ENCODE measurements at places on chromosomes 5 and 9. TPM values are rescaled to one million over a fixed set of nuclear protein-coding genes. Genes with fewer than 3 reads are reported as not detected.
A peak's percentile ranks its signal among the peaks of the same experiment; 100 is the strongest.

- DNase-seq: no peak
Observed at GRCh38 chr9:136403538-136403914, 3.6 kb upstream of the SNAPC4 start.

- DNase-seq: no peak
Observed at GRCh38 chr5:176776916-176777315, 33.4 kb upstream of the UNC5A start.

Gene SPRY4
- polyA plus RNA-seq: 9.2 TPM

Gene FOXD4
- polyA plus RNA-seq: 0.09 TPM

GRCh38 chr5:138408023-138408422 is 30.8 kb upstream of the REEP2 start:
- peak; percentile 6 for DNase-seq

Gene SPAG8
- 1.3 TPM for polyA plus RNA-seq

DNA sequence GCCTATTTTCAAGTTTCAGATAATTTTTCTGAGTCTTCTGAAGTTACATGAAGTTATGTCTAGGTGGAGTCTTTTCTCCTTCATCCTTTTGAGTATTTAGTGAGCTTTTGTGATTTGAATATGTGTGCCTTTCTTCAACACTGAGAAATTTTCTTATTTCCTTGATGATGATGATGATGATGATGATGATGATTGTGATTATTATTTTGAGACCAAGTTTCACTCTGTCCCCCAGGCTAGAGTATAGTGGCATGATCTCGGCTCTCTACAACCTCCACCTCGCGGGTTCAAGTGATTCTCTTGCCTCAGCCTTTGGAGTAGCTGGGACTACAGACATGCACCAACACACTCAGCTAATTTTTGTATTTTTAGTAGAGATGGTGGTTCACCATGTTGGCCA is 26.2 kb downstream of the ENTREP1 start:
- DNase-seq: no peak

DNA sequence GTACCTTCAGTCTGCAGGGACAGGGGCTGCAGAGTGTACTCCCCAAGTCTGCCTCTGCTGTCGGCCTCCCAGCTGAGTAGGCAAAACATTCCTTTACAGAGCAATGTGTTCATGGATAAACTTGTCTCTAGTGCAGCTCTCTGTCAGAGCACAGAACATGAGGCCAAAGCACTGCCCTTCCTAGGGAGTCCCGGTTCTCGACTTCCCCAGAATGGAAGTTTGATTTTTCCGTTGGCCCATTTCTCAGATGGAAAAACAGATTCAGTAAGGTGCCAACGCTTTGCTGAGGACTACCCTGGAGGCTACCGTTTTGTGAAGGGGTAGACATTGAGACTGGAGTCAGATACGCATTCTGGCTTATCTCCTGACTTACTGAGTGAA is 422 bp upstream of the TRIM32 start:
- peak; percentile 55 for DNase-seq

DNA sequence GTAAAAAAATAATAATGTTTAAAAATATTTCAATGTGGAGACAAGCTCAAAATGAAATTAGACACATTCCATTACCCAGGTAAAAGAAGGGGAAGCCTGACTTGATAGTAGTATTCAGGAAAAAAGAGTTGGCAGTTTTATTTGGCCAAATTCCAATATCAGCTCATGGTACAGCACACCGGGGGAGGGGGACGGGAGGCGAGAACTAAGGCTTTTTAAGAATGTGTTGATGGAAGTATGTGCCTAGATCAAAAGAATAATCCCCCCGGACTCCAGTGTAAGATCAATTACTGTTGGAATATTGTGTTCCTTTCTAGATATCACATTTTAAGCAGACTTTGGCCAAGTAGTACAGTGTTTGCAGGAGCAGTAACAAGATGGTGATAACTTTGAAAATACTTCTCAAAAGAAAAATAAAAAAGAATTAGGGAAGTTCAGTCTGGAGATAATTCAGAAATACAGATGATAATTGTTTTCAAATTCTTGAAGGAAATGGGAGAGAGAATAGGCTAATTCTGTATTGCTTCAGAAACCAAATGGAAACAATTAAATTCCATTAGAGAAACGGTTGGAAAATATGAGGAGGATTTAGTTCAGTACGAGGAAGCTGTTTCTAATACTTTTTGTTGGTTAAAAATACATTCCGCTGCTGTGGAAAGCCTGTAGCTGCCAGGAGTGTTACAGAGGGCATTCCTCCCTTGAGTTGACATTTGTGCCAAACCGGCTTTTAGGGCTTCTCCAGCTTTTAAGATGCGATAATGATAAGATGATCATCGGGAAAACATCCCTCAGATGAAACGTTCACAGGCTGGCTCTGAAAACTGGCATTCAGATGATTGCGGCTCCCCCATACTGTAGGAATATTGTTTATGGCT is 98.1 kb upstream of the ERBIN start:
- peak; percentile 86 for DNase-seq

Gene FAM240B
- not detected for polyA plus RNA-seq

DNA sequence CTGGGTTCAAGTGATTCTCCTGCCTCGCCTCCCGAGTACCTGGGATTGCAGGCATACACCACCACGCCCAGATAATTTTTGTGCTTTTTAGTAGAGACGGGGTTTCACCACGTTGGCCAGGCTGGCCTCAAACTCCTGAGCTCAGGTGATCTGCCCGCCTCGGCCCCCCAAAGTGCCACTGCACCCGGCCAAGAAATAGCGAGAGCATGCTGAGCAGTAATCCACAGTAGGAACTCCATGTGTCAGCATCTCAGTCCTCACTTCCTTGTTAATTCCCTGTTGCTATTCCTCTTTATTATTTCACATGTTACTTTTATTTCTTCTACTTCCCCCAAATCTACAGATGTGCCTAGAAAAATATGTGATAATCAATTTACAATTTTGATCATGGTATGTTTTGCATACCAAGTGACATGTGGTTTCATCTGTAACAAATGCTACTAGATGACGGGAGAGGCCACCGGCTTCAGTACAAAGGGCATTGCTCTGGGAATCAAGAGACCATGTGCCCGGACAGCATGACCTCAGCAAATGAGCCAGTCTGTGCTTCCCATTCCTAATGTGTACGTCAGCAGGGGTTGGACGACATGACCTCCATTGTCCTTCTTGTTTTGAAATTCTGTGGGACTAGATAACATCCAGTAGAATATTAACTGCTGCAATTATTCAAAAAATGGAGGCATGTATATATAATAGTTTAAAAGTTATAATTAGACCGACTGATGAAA is 61.6 kb downstream of the FNBP1 start:
- DNase-seq: no peak

- no peak for DNase-seq
Observed at GRCh38 chr5:157382996-157383800, 76.8 kb upstream of the NIPAL4 start.

Gene TSSK1B
- not detected for polyA plus RNA-seq

Gene FBXW5
- polyA plus RNA-seq: 113 TPM

GRCh38 chr5:52844885-52845284 is 57.2 kb downstream of the ITGA1 start:
- DNase-seq: peak; percentile 31

DNA sequence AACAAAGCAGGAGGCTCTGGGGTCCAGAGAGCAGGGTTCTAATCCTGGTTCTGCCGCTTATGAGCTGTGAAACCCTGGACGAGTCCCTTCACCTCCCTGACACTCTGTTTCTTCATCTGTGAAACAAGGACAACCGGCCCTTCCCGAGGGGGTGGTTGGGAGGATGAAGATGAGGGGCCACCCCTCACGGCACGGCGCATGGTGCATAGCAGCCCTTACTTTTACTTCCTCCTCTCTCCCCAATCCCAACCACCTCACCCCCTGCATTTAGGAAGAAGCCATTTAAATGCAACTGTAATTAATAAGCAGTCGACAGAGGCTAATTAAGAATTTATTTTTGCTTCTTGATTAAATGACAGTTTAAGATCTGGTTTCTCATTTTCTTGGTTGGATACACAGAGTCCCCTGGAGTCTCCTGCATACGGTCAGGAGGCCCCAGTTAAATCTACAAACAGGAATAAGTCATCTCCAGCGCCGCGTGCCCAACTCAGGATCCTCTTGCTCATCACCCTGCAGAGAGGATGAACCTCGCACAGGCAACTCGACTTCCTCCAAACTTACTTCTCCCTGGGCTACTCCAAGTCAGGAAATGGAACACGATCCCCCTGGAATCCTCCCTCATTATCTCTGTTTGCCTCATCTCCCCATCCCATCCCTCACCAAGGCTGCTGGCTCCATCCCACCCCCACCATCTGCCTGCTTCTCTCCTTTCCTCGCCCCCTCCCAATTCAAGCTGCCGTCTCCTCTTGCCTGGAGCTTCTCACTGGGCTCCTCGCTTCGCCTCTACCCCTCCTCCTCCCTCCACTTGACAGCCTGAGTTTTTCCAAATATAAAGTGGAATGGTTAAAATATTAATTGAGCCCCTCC is 95.9 kb downstream of the HRH2 start:
- DNase-seq: no peak

DNA sequence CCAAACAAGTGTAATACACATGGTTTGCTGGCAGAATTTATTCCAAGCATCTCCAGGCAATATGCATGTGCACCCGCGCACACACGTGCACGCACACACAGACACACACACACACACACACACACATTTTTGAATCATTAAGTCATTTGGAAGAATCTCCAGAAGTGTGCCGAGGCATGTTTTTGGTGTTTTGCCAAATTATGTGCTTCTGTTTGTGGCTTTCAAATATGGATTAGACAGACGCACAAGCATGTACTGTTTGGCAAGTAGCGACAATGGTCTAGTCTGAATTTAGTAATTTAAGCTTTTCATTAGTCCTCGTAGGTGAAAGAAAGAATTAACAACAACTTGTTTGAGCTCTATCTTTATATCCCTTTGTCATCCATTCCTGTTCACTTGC is 36.7 kb downstream of the NFIB start:
- DNase-seq: peak; percentile 69

Gene NUTM2G
- polyA plus RNA-seq: 0.06 TPM

GRCh38 chr5:151742870-151743294 is 15.5 kb downstream of the ATOX1 start:
- peak; percentile 86 for DNase-seq

Gene NR2F1-AS1
- 33.7 TPM for polyA plus RNA-seq

Gene PCDHGC4
- 0.11 TPM for polyA plus RNA-seq

Data from GM23248 (cell line).